ENCODE measurements at places on chromosomes 13 and 19. TPM values are rescaled to one million over a fixed set of nuclear protein-coding genes. Genes with fewer than 3 reads are reported as not detected.

Gene KLF1
- total RNA-seq: not detected

Gene TEX26
- not detected for total RNA-seq

Gene CD22
- total RNA-seq: not detected

Gene GPR42
- not detected for total RNA-seq

Gene TRPM4
- 21.2 TPM for total RNA-seq

Gene DMKN
- 75.0 TPM for total RNA-seq

Gene NLRP7
- total RNA-seq: not detected

Gene WDR88
- total RNA-seq: not detected

Gene PLPP2
- total RNA-seq: 120 TPM

Gene FAM216B
- total RNA-seq: not detected

Gene RNF126
- 79.9 TPM for total RNA-seq

Gene ZNF486
- 5.8 TPM for total RNA-seq

Gene STXBP2
- 47.5 TPM for total RNA-seq

Gene OLFM4
- total RNA-seq: under 0.01 TPM

Gene TPRX2
- total RNA-seq: not detected

Gene NKPD1
- 0.96 TPM for total RNA-seq

Gene SLITRK5
- total RNA-seq: under 0.01 TPM

Gene FFAR2
- 0.24 TPM for total RNA-seq

Gene ATP1A3
- not detected for total RNA-seq

Gene SIGLEC9
- total RNA-seq: not detected

Gene ZNF260
- 7.9 TPM for total RNA-seq

Gene GPC6
- 16.6 TPM for total RNA-seq

Gene FGF21
- not detected for total RNA-seq

Gene FXYD1
- total RNA-seq: not detected

Gene CDADC1
- 3.4 TPM for total RNA-seq

Gene TTC9B
- not detected for total RNA-seq

Gene C19orf73
- total RNA-seq: 0.48 TPM

Gene AZU1
- 0.24 TPM for total RNA-seq

Gene ZNF541
- total RNA-seq: not detected

Gene APOC4
- not detected for total RNA-seq

Gene CFAP97D2
- total RNA-seq: not detected

Gene CCDC70
- total RNA-seq: not detected

Gene CATSPERD
- total RNA-seq: not detected

All from tracheal epithelial cell (primary cell).